Suppressor macrophage (primary cell): ENCODE measurements at places on chromosomes 2 and 18.

- DNase-seq = no peak
These were observed 293.8 kb upstream of the SLC14A2 start for GRCh38 chr18:45321520-45321919.

GRCh38 chr2:62727876-62728566 is 22.5 kb downstream of the EHBP1 start:
- no peak for DNase-seq

GRCh38 chr2:71613403-71613952 is 160.1 kb downstream of the DYSF start:
- no peak for DNase-seq

DNA sequence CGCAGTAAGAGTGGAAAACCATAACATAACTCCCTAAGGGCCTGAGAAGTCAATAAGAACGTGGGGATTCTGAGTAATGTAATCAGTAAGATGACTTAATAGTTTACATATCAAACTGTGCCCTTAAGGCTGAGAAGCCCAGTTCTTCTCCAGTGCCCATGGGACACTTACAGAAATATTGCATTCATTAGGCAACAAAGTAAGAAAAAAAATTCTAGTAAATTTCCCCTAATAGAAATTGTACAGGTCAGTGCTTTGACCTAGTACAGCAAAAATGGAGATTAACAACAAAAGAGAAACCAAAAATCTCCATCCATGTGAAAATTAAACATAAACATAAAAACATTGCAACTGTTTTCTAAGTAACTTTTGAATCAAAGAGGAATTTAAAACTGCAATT is 139.8 kb upstream of the HS6ST1 start:
- peak; percentile 14 for DNase-seq

DNA sequence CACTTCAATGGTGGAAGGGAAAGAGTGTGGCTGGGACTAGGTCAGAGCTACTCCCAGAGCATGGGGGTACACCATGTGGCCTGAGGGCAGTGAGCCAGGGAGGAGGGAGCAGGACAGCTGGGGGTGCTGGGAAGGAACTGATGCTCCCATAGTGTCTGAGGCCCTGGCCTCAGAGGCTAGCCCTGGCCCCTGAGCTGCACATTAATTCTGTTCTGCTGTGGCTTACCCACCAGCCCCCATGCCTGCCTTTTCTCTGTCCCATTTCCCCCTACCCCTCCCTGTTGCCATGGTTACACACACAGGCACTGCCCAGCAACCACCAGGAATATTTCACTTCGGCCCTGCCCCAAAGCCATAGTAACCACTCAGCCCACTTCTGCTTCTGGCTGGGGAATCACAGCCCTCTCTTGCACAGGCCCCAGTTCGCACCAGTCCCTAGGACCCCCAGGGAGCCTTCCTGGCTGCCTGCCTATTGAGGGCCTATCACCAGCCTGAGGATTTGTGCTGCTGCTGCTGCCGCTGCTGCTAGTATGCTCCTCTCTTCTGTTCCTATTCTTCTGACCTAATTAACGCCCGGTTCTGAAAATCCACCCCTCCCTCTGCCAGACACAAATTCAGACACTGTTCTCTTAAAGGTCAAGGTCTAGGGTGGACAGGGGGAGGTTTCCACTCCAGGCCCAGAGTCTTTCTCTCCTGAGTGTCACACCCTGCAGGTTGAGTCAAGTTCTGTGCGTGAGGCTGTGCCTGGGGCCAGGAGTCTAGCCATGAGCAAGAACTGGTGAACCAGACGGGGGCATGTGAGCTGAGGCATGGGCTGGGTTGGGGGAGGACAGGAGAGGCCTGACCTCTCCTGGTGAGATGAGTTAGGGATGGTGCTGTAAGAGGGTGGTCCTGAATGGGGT is 87.1 kb upstream of the MCFD2 start:
- peak; percentile 59 for DNase-seq

- no peak for DNase-seq
These were observed 217.6 kb upstream of the FOSL2 start for GRCh38 chr2:28175028-28175427.

DNA sequence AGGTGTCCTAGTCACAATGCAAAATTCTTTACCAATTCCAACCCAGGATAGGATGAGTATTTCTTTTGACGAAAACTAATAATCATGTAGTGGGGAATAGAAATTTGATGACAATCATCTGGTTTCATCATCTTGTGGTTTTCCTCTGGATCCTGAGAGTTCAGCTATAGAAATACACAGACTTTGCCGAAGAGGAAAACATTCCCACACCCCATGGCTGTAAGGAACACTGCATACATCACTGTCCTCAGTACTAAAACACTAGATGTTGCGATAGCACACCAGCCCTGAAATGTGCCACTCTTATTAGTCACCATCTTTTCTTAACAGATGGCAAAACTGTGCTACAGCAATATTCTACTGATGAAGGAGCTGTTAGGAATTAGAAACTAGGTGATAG is 29.4 kb downstream of the CERKL start:
- no peak for DNase-seq
